Endothelial cell of umbilical vein (primary cell): ENCODE measurements at places on chromosomes 12 and 14. TPM values are rescaled to one million over a fixed set of nuclear protein-coding genes. Genes with fewer than 3 reads are reported as not detected.
A peak's percentile ranks its signal among the peaks of the same experiment; 100 is the strongest.

DNA sequence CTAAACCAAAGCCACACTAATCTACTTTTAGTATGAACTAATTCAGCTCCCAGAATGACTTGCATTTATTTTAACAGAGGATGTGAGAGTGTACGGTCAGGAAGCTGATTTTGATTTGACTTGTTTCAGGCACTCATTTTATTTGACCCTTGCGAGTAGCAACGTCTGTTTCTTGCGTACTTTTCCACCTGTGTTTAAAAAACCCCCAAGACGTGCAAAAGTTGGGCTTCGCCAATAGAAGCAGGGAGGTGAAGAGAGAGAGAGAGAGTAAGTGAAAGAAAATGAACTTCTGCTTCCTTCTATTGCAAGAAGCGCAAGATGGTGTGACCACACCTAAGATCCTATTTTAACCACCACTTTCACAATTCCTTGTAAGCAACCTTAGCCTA, 6.7 kb upstream of the SLC15A4 start:
- H3K4me1 ChIP-seq: no peaks in the 10 kb centered on the region
- no peak overlapping the region for H3K27ac ChIP-seq
- no peak overlapping the region for H3K4me3 ChIP-seq

GRCh38 chr14:81172353-81172752, 48.4 kb downstream of the GTF2A1 start:
- no peak overlapping the region for H3K27ac ChIP-seq
- DNase-seq: no peak

DNA sequence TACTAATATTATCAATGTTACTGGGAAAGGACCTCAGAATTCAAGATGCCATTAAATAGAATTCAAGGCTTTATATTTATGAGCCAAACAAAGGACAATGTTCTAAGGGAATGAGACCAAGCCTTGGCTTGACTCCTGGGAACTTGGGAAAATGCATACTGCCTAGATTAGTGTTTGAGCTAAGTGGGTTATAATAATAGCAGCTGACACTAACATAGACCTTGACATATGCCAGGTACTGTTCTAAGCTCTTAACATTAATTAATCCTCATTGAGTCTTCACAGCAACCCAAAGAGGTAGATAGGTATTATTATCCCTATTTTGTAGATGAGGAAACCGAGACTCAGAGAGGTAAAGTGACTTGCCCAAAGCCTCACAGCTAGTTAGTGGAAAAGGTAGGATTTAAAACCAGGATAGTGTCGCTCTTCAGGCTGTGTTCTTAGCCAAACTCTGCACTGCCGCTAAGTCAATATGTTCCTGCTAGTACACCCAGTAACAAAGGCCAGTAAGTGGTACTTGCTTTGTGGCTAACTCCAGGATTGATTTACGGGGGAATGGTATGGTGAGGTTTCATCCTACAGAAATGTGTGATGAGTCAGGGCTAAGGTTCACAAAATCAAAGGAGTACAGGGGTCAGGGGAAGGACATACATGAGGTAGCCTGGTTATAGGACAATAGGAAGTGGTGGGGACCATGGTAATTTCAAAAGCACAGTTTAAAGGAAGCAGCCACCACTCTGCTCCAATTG, 35.8 kb upstream of the PRKAB1 start:
- no peaks in the 10 kb centered on the region for H3K27me3 ChIP-seq
- no peak for DNase-seq
- H3K4me1 ChIP-seq: no peaks in the 10 kb centered on the region
- no peaks in the 10 kb centered on the region for H3K36me3 ChIP-seq
- H3K27ac ChIP-seq: no peak overlapping the region

KRT71 gene
- not detected in 2 replicates for polyA plus RNA-seq

PLBD2 gene
- polyA plus RNA-seq: 20.3 and 24.4 TPM in 2 replicates

DNA sequence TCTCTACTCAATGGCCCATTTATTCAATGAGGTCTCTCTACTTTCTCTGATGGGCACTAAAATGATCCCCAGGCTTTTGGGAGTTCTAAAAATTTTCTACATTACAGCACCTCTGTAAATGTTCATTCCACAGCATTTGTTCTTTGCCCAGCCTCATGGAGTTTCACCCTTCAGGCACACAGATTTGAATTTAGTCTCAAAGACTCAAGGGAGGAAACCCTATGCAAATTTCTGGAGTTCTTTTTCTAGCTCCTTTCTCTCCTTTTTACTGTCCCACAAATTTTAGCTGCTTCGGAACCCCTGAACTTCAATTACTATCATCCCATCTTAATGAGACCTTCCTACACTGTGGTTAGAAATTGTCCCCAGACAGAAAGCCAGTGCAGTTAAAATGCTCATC, 17.5 kb upstream of the RAB21 start:
- DNase-seq: no peak
- no peaks in the 10 kb centered on the region for H3K36me3 ChIP-seq
- H3K27ac ChIP-seq: no peak overlapping the region
- no peak overlapping the region for H3K4me3 ChIP-seq
- no peaks in the 10 kb centered on the region for H3K4me1 ChIP-seq
- no peaks in the 10 kb centered on the region for H3K27me3 ChIP-seq

CCDC196 gene
- not detected in 2 replicates for polyA plus RNA-seq

GRCh38 chr14:77094672-77095284, 3.3 kb upstream of the CIPC start:
- no peaks in the 10 kb centered on the region for H3K36me3 ChIP-seq
- peak; percentile 82 for DNase-seq
- H3K27me3 ChIP-seq: no peaks in the 10 kb centered on the region
- H3K4me3 ChIP-seq: no peak overlapping the region
- H3K4me1 ChIP-seq: peaks cover 19% of the 10 kb centered on the region

- no peak overlapping the region for H3K27ac ChIP-seq
- no peaks in the 10 kb centered on the region for H3K4me1 ChIP-seq
- DNase-seq: no peak
- H3K27me3 ChIP-seq: no peaks in the 10 kb centered on the region
These were observed 416.0 kb downstream of the KCNH5 start for GRCh38 chr14:62629176-62629725.

GLIPR1L1 gene
- polyA plus RNA-seq: not detected in 2 replicates

DNA sequence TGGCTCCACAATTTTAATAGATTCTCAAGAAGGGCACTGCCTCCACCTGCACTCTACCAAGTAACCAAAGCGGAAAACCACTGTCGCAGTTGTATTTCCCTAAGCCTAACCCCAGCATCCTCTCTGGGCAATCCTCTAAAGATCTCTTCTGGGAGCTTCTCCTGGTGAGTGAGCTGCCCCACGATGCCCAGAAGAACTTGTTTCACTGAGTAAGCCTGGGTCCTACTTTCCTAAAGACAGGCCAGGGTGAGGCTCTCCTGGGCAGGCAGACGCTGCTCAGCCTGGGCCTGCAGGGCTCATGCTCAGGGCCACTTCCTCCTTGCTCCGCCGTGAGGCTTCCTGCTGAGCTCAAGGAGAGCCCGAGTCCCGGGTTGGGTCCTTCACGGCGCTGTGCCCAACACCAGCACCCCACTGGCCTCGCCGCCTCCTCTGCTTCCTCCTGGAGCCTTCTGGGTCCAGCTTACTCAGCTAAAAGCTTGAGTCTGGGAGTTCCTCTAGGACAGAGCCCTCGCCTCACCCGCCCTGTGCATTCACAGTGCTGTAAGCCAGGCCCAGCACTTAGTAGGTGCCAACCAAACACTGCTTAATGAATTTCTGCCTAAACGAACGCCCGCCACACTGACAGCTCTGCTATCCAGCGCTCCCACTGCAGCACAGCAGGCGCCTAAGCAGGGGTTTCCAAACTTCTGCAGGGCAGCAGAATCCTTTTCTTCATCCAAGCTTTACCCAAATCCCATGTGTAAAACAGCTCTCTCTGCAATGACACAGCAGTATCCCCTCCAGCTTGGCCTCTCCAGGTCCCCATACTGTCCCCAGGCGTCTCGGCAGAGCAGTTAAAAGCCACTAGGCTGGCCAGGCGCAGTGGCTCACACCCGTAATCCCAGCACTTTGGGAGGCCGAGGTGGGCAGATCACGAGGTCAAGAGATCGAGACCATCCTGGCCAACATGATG, 5.7 kb downstream of the RAB35 start:
- no peak overlapping the region for H3K4me3 ChIP-seq
- no peak overlapping the region for H3K27ac ChIP-seq
- H3K27me3 ChIP-seq: no peaks in the 10 kb centered on the region
- peaks cover 11% of the 10 kb centered on the region for H3K4me1 ChIP-seq

- no peak for DNase-seq
- no peaks in the 10 kb centered on the region for H3K4me1 ChIP-seq
- H3K27ac ChIP-seq: no peak overlapping the region
- no peak overlapping the region for H3K4me3 ChIP-seq
These were observed 115.3 kb downstream of the PTGER2 start for GRCh38 chr14:52429451-52429850.

DNA sequence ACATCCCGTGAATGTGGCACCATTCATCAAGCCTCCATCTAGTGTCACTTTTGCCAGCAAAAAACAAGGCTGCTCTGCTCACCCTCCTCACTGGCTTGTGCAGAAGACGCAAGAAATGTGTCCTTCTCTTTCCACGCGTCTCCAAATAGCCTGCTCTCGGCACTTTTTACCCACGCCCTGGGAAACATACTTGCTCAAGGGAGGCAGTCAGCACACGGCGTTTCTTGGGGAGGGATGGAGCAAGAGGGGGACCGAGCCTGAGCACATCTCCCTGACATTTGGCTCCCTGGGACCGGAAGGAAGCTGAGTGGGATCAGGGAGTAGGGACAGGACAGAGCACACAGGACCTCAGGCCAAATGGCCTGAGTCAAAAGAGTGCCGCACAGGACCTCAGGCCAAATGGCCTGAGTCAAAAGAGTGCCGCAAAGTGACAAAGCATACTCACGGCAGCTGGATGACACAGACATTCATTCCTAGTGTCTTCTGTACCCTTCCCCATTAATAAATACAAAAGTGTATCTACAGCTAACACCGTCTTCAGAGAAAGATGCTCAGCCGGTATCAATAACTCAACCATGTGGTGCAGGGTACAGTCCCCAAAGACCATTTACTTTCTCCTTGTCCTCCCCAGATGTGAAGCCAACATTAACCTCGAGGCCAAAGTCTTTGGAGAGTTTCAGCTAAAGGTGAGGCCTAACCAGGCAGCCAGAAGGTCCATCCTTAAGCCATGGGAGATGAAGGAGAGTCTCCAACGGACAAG, 7.1 kb downstream of the BCL11B start:
- H3K27me3 ChIP-seq: peaks cover 37% of the 10 kb centered on the region
- no peaks in the 10 kb centered on the region for H3K36me3 ChIP-seq
- H3K27ac ChIP-seq: no peak overlapping the region
- no peak overlapping the region for H3K4me3 ChIP-seq

TSHR gene
- polyA plus RNA-seq: not detected in 2 replicates

DNA sequence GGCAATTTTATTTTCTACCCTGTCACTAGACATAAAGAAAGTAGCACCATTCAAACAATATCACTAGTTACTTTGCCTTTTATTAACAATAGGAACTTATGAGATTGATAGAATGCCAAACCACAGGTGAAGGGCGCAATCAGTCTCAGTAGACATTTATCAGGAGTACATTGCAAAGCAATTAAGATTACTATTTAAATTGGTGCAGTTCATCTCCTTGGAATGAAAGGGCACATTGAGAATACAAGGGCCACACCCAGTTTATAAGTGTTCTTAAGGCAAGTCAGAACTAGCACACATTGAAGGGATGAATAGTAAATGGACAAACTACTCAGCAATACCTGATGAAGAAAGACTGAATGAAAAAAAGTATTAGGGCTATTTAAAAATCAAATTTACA, 601.4 kb downstream of the C12orf50 start:
- no peak overlapping the region for H3K4me3 ChIP-seq
- H3K36me3 ChIP-seq: no peaks in the 10 kb centered on the region
- no peak for DNase-seq
- H3K27me3 ChIP-seq: no peaks in the 10 kb centered on the region
- no peak overlapping the region for H3K27ac ChIP-seq

- no peaks in the 10 kb centered on the region for H3K36me3 ChIP-seq
- H3K4me1 ChIP-seq: no peaks in the 10 kb centered on the region
- DNase-seq: no peak
- H3K27me3 ChIP-seq: no peaks in the 10 kb centered on the region
These were observed 77.6 kb downstream of the MOK start for GRCh38 chr14:102227184-102227964.

DNA sequence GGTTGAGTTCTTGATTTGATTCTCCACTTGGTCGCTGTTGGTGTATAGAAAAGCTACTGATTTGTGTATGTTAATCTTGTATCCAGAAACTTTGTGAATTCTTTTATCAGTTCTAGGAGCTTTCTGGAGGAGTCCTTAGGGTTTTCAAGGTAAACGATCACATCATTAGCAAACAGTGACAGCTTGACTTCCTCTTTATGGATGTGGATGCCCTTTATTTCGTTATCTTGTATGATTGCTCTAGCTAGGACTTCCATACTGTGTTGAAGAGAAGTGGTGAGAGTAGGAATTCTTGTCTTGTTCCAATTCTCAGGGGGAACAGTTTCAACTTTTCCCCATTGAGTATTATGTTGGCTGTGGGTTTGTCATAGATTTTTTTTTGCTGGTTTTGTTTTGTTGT, 12.4 kb downstream of the MTRFR start:
- peaks cover 2% of the 10 kb centered on the region for H3K36me3 ChIP-seq
- no peaks in the 10 kb centered on the region for H3K27me3 ChIP-seq
- H3K4me3 ChIP-seq: no peak overlapping the region
- H3K4me1 ChIP-seq: peaks cover 10% of the 10 kb centered on the region
- H3K27ac ChIP-seq: no peak overlapping the region
- no peak for DNase-seq

GRCh38 chr14:93520053-93520607, 89.4 kb downstream of the UNC79 start:
- H3K36me3 ChIP-seq: no peaks in the 10 kb centered on the region
- DNase-seq: no peak
- H3K27ac ChIP-seq: no peak overlapping the region
- no peaks in the 10 kb centered on the region for H3K4me1 ChIP-seq
- no peak overlapping the region for H3K4me3 ChIP-seq
- H3K27me3 ChIP-seq: no peaks in the 10 kb centered on the region

DNA sequence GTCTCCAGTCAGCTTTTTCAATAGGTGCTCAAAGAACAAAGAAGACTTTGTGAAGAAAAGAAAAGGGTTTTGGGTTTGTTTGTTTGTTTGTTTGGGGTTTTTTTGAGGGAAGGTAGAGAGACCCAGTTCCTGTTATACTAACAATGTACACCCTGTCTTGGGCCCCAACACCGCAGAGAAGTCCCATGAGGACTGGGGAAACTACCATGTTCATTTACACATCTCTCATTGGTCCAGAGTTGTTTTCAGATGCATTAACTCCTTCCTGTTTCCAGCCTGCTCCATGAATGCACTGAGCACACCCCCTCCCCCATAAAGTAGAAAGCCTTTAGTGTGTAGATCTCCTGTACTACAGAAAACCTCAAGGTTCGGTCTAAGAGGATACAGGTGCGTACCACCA, 51.1 kb upstream of the SLC8A3 start:
- H3K36me3 ChIP-seq: no peaks in the 10 kb centered on the region
- DNase-seq: no peak
- H3K4me3 ChIP-seq: no peak overlapping the region
- H3K4me1 ChIP-seq: no peaks in the 10 kb centered on the region
- no peaks in the 10 kb centered on the region for H3K27me3 ChIP-seq
- H3K27ac ChIP-seq: no peak overlapping the region

PCED1B gene
- 1.7 TPM in 2 replicates for polyA plus RNA-seq

- H3K27me3 ChIP-seq: no peaks in the 10 kb centered on the region
- no peak for DNase-seq
- H3K4me1 ChIP-seq: peaks cover 21% of the 10 kb centered on the region
- H3K4me3 ChIP-seq: no peak overlapping the region
- H3K36me3 ChIP-seq: no peaks in the 10 kb centered on the region
These were observed 127.2 kb downstream of the BBS10 start for GRCh38 chr12:76220980-76221379.

ATG2B gene
- 4.9 and 5.9 TPM in 2 replicates for polyA plus RNA-seq

SLC16A7 gene
- 1.7 and 2.9 TPM in 2 replicates for polyA plus RNA-seq

ANO2 gene
- polyA plus RNA-seq: 15.4 TPM in 2 replicates
